Mucosa of gallbladder (tissue), 1 donor: ENCODE measurements at places on chromosomes 2 and 18. TPM values are rescaled to one million over a fixed set of nuclear protein-coding genes. Genes with fewer than 3 reads are reported as not detected.

The FIGN gene
- total RNA-seq: 5.9 TPM

GRCh38 chr2:173397539-173397938, 42.9 kb downstream of the CDCA7 start:
- no peak for DNase-seq

DNA sequence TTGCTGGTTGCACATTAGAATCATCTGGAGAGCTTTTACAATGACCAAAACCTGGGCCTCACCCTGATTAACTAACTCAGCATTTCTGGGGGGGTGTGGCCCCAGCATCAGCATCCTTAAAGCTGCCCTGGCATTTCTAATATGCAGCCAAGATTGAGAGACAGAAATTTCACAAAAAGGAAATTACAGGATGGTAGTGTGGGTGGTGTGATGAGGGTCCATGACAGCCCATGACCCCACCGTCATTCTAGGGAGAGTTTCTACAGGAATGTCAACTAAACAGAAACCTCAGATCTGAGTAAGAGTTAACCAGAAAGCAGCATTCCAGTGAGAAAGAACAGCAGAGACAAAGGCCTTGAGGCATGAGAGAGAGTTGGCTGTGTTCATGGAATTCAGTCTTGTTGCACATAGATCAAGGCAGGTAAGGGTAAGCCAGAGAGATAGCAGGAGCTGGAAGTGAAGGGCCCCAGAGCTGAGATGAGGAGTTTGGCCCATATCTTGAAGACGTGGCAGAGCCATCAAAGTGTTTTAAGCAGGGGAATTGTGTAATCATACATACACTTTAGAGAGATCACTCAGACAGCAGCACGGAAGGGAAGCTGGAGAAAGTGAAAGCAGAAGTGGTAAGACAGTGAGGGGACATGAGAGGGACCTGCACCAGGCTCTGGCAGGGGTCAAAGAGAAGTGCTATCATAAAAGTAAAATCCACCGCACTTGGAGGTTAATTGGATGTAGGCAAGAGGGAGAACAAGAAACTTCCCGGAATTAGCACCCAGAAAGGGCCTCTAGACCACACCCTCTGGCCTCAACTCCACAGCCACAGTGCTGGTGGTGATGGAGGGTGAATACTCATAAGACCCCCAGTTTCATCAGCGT, 7.8 kb upstream of the TRABD2A start:
- peak; percentile 38 for DNase-seq

The UGT1A4 gene
- total RNA-seq: 5.2 TPM

The ACKR3 gene
- total RNA-seq: 12.0 TPM

The ZNF385B gene
- total RNA-seq: 3.2 TPM

The OR6B2 gene
- total RNA-seq: not detected

DNA sequence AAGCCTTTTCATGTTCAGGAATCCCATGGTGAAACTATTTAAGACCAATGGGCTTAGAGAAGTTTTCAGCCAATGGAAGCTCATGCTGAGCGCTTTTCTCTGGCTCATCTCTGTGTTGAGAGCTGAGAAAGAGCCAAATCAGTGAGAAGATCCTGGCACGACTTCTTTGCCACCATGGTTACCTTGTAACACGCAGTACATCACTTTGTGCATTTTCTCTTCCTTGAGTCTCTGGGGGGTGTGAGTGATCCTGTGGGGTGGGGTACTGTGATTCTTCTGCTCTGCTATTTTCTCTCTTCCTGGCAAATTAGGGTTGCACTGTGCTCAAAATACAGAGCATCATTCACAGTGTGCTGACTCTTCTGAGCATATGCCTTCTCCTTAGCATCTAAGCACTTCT, 664.2 kb downstream of the ARHGAP15 start:
- DNase-seq: no peak
